ENCODE measurements at places on chromosomes 5 and 9.

- peak; percentile 50 for DNase-seq
Observed at GRCh38 chr9:84371737-84372136, 31.2 kb upstream of the SLC28A3 start.

DNA sequence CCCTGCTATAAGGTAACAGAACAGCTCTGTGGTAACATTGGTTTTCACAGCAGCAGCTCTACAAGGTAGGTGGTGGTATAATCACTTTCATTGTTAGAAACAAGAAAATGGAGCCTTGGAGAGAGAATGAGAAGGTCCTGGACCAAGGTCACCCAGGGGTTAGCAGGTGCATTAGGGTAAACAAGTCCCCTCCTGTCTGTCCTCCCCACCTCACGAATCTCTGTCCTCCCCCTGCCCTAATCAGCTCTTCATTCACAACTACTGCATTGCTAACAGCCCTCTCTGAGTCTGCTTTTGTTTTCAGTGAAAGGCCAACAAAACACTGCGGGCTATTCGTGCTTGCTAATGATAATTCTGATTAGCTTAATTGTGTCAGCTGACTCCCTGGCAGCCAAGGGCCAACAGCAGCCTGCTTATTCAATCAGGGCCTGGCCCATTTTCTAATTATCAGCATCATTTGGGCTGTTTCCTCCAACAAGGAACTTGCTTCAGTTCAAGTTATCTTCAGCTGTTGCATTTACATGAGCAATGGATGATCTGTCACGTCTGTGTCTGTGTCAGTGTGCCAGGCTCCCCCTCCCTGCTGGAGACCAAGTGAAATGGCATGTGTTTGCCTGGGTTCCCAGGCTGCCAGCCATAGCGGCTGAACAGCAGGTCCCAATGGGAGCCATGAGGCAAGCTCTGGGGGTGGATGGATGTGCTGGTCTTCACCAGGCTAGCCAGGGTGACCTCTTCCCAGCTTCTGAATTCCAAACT, 56.7 kb upstream of the EQTN start:
- DNase-seq: no peak

DNA sequence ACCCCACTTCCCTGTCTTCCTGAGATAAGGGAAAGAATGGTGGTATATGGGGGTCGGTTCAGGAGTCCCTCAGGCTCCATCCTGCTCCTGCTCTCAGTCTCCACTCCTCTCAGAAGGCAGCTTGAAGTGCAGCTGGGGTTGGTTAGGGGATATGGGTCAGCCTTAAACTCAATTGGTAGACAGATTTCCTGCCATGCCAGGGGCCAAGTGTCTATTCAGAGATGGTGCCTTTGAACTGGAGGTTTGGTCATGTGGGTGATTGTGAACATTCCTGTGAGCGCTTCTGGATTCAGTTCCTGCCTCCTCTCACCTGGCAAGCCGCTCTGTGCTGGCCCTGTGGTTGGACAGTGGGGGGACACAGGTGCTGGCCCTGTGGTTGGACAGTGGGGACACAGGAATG, 35.1 kb downstream of the CACNA1B start:
- DNase-seq: no peak

DNA sequence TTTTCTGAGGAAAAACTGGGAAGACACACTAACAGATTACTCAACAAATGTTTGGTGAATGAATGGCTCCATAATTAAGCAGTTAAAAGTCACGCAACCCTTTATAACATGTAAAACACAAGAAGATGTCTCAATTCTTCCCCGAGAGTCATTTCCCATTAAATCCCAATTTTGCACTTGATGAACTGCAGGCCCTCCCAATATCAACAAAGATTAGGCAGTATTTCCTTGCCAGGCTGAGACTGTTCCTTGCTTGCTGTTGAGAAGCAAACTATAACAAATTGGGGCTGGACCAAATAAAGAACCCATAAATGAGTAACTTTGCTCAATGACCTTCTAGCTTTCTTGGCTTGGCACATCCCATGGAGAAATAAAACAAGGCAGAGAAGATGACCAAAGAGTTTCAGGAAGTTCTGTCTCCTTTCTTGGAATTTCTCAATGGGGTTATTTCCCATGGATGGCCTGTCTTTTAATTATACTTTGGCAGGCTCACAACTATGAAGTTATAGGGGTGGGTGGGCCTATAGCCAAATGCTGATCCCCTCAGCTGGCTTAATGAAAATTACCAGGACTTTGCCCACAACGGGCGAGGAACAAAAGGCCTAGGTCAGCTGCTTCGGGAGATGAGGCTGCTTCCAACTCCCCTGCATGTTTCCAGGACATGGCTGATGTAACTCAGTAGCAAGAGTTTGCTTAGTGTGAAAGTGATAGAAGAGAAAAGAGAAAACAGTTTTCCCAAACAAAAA, 243.1 kb upstream of the RFX3 start:
- no peak for DNase-seq

DNA sequence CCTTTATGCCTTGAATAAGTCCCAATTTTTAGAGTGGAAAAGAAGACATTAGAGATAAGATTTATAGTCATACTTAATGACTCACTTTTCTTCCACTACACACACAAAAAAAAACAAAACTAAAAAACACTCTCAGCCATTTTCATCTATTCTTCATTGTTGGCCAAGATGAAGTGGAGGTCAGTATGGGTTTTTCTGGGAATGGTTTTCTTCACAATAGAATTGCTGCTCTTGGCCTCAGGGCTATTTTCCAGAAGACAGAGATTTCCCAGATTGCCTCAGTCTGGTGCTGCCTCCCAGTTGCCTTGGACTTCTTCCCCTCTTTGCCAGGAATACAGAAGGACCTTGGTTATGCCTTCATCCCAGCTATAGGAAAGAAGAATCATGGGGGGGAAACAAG, 463.7 kb downstream of the TMEM232 start:
- no peak for DNase-seq

GRCh38 chr5:137668637-137669036, 67.3 kb downstream of the KLHL3 start:
- no peak for DNase-seq

DNA sequence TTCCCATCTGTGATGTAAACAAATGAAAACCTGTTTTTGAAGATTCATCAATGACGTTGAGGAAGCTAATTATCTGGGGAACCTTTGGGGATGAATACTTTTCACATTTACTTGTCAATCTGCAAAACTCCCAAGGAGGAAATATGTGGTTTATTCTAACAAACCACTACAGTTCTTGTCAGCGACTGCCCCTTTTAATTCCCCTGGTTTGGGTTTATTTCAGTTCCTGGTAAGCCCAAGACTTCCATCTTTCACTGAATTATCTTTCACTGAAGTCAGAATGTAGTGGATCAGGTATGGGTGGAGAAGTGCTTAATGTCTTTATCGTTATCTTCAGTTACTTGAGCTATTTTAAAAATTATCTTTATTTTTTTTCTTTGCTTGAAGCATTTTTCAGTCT, 40.2 kb downstream of the TLR4 start:
- no peak for DNase-seq

GRCh38 chr5:90381213-90381929, 28.2 kb downstream of the CETN3 start:
- DNase-seq: no peak

DNA sequence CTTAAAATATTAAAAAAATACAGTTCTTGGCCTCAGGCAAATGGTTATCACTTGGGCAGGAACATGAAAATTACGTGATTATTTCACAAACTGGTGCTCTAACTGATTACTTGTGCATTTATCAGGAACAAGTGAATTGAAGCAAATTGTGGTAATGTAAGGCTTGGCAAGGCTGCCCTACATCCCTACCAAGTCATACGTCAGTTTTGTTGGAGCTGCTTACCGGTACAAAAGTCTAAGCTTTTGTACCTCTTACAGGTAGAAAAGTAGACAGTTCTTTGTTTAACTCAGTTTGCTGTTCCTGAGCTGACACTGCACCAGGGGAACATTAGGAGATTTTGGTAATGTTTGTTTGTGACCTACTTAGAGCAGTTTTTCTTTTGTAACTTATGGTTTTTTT, 2.2 kb downstream of the G3BP1 start:
- DNase-seq: no peak

Data from AG04450 (cell line).